ENCODE measurements at places on chromosomes 3 and 15. TPM values are rescaled to one million over a fixed set of nuclear protein-coding genes. Genes with fewer than 3 reads are reported as not detected.

The GPR62 gene
- not detected for total RNA-seq

The P2RY14 gene
- under 0.01 TPM for total RNA-seq

The GP5 gene
- not detected for total RNA-seq

The FBXO40 gene
- total RNA-seq: not detected

The WDR72 gene
- total RNA-seq: under 0.01 TPM

The TIPARP gene
- total RNA-seq: 50.8 TPM

The TGM5 gene
- total RNA-seq: 0.21 TPM

The INSYN1 gene
- not detected for total RNA-seq

The CELSR3 gene
- total RNA-seq: 3.4 TPM

The NECTIN3 gene
- 14.9 TPM for total RNA-seq

The LTF gene
- total RNA-seq: 0.43 TPM

The IGDCC3 gene
- total RNA-seq: not detected

The UNC13C gene
- total RNA-seq: 0.43 TPM

The PLA2G4D gene
- under 0.01 TPM for total RNA-seq

The FGF7 gene
- total RNA-seq: under 0.01 TPM

The GPR176 gene
- total RNA-seq: 2.6 TPM

The SERPINI2 gene
- not detected for total RNA-seq

The STAB1 gene
- 0.24 TPM for total RNA-seq

The C3orf20 gene
- total RNA-seq: not detected

The CCDC9B gene
- total RNA-seq: 36.4 TPM

The CCR3 gene
- total RNA-seq: not detected

The RBP2 gene
- total RNA-seq: not detected

The CCR8 gene
- not detected for total RNA-seq

The ZNF501 gene
- total RNA-seq: 2.8 TPM

The SLC12A8 gene
- 20.7 TPM for total RNA-seq

The CXCR6 gene
- not detected for total RNA-seq

The CNTN3 gene
- 1.1 TPM for total RNA-seq

The ZPLD1 gene
- total RNA-seq: 1.7 TPM

The PYDC2 gene
- not detected for total RNA-seq

The SHF gene
- 1.7 TPM for total RNA-seq

The CRABP1 gene
- total RNA-seq: not detected

The LYZL4 gene
- total RNA-seq: not detected

The KIF7 gene
- total RNA-seq: 1.2 TPM

The SNX22 gene
- total RNA-seq: 0.21 TPM

The CAND2 gene
- total RNA-seq: 2.2 TPM

The GCNT3 gene
- total RNA-seq: 10.4 TPM

The GXYLT2 gene
- total RNA-seq: 0.85 TPM

The CTXND1 gene
- not detected for total RNA-seq

The ISG20 gene
- total RNA-seq: 38.6 TPM

The GREM1 gene
- 0.21 TPM for total RNA-seq

The USP3 gene
- total RNA-seq: 55.6 TPM

The OSBPL10 gene
- 14.2 TPM for total RNA-seq

The PIGZ gene
- 2.6 TPM for total RNA-seq

The TGFBR2 gene
- total RNA-seq: 35.7 TPM

Data from tracheal epithelial cell (primary cell).